ENCODE measurements at places on chromosomes 16 and 17.

- no peak for DNase-seq
These were observed 8.4 kb downstream of the FBXO47 start for GRCh38 chr17:38958756-38959155.

DNA sequence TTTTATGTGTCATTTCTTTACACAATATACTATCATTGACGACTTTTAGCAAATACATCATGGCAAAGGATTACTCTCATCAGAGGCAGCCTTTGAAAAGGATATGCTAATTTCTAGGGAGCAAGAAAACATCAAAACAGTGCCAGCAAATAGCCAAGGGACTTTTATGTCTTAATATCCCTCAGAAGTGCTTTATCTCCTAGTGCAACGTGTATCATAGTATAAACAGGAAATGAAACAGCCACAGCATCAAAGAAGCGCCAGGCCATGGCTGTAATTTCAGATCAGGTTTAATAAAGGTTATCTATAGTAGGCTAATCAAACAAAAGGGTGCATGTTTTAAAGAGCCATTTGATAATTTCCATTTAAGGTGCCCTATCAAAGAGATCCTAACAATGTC lies 159.9 kb downstream of the AXIN2 start:
- no peak for DNase-seq

DNA sequence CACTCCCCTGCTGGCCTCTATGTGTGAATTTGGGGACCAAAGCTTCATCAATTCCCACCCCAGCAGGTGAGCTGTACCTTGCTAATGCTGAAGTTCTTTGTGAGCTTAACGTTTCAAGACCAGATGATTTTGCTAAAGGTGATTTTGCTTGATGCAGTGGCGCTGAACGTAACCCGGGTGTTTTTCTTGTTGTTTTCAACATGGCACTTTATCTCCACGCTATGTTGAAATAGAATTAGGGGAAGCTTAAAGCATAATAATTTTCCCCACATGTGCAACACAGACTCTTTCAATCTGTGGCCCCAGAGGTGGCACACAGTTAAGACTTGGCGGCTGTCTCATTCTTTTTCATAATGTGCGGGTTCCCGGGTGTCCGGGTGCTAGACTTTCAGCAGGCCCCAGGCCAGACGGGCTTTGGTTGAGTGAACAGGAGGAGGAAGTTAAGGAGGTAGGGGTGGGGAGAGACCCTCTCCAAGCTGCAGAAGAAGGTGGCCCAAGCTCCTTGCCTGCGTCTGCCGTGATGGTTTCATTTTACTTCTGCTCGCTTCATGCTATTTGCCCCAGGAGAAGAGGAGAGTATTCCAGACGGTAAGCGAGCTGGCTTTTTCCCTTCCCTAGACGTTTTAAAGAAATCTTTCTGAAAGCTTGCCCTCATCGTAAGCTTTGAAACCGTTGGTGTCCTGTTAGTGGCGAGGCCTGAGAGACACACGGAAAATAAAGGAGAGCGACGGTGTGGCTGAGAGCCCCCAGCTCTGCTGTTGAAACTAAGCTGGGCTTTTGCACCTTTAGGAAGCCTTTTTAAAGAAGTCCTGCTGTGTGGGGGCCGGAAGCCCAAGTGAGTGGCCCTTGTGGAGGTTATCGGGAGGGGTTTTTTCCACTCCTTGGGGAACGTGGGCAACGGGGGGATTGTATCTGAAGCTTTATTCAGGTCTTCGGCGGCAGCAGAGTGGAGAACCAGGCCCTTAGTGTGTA lies 4.2 kb downstream of the FOXC2 start:
- no peak for DNase-seq

GRCh38 chr16:85863384-85863774 lies 35.6 kb upstream of the IRF8 start:
- DNase-seq, result no peak

DNA sequence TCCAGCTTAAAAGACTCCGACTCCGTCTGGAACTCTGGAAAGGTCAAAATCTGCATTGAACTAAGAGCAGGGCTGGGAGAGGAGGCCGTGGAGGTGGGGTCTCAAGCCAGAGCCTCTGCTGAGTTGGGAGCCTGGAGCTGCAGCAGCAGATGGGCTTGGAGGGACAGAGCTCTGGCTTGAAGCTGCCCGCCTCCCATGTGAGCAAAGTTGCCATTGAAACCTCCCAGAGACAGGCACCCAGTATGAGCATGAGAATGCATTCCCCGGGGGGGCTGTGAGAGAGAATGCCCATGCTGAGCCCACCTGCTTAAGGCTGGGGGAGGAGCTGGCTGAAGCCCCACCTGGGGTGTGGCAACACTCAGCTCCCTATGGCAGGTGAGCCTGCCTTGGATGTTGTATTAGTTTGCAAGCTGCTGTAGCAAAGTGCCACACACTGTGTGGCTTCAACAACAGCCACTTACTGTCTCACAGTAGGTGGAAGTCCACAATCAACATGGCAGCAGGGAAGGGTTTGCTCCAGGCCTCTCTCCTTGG lies 9.6 kb downstream of the KIF19 start:
- no peak for DNase-seq

GRCh38 chr16:11138769-11139325 lies 117.2 kb downstream of the SOCS1 start:
- no peak for DNase-seq

Measured in dermis microvascular lymphatic vessel endothelial cell (primary cell).